Activated CD8-positive, alpha-beta memory T cell treated with anti-CD3 and anti-CD28 coated beads for 4 hours (primary cell): ENCODE measurements at places on chromosomes 3 and 15.

DNA sequence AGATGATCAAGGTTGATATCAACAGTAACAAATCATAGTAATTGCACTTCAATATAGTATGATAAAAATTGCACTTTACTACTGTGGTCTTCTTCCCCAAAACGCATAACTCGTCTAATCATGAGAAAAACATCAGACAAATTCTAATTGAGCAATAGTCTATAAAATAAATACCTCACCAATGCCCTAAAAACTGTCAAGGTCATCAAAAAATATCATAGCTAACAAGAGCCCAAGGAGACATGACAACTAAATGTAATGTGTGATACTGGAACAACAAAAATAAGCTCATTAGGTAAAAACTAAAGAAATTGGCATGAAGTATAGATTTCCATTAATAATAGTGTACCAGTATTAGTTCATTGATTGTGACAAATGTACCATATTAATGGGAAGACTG lies 85.6 kb upstream of the LRRC3B start:
- DNase-seq: no peak

- DNase-seq: no peak
Observed at GRCh38 chr15:70518201-70519003, 245.0 kb downstream of the UACA start.

- DNase-seq: no peak
Observed at GRCh38 chr3:181298421-181298820, 308.9 kb upstream of the DNAJC19 start.

DNA sequence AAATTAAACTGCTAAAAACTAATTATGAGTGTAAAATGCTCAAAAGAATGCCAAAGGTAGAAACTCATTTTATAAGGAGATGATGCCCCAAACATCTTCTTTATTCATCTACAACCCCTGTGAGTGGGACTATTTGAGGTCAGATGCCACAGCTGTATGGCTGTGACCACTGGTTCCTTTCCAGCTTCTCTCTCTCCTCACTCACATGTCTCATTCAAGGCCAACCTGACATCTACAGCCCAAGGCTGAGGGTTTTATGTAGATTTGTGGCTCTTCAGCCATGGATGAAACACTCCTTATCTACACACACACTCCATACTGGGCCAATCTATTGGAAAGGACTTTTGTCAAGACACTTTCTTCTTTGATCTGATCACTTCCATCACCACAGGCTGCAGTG lies 231.3 kb downstream of the KCNMB2 start:
- DNase-seq: no peak

GRCh38 chr15:61157933-61158332 lies 71.2 kb downstream of the RORA start:
- DNase-seq: no peak

DNA sequence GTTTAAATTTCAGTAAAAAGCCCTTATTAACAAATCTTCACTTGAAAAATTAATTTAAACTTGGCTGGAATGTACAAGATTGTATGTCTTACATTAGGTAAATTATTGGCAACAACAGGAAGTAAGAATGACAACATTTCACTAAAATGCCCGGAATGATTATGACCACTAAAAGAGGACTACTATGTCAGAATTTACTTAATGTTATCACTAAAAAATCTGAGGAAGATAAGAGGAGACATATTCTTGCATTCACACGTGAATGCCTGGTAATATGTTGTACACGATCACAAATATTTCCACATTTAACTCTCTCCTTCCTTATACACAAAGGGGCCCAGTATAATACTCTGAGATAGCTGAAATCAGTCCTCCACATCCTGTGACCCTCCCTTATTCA lies 29.7 kb downstream of the VGLL3 start:
- DNase-seq: no peak

- no peak for DNase-seq
Observed at GRCh38 chr3:53965291-53965690, 73.6 kb upstream of the SELENOK start.

- DNase-seq: no peak
Observed at GRCh38 chr15:100191161-100191560, 150.6 kb downstream of the ADAMTS17 start.

GRCh38 chr3:195139876-195140240 lies 131.1 kb downstream of the XXYLT1 start:
- no peak for DNase-seq

DNA sequence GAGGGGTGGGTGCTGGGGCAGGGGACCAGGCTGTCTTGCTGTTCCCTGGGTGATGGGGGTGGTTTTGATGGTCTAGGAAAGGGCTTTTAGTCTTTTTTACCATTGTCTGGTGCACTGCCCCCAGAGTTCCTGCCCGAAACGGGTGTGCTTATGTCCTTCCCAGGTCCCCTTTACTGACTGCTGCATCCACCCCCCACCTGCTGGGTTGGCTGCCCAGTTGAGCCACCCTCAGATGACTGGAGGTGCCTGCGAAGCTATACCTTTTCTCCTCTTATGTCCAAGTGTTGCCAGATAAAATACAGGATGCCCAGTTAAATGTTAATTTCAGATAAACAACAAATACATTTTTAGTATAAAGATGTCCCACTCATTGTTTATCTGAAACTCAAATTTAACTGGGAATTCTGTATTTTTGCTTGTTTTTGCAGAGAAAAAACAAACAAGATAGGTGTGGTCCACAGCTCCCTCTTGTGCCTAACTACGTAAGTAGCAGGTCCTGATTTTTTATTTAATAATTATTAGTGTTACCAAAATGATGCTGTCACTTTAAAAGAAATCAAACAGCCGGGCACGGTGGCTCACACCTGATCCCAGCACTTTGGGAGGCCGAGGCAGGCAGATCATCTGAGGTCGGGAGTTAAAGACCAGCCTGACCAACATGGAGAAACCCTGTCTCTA lies 6.1 kb upstream of the RPP14 start:
- no peak for DNase-seq
